Urothelium cell line (cell line): ENCODE measurements at places on chromosomes 12 and 14.
A peak's percentile ranks its signal among the peaks of the same experiment; 100 is the strongest.

DNA sequence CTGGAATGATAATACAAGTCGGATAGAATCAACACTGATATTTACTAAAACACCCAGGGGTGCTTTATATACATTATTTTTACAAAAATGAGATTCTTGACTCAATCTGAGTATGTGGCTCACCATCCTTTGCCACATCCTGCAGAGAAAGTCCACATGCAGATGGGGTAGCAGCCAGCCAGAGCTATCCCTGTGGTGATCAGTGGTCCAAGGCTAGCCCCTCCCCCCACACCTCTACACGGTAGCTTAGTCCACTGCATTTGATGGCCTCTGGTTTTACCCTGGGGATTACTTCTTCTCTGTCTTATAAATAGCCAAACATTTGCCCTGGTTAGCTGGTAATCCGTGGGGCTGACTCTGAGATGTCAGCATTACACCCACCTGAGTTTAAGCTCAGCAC is 28.1 kb upstream of the TTC7B start:
- no peak for DNase-seq

- DNase-seq, result no peak
These were observed 52.7 kb downstream of the SMOC1 start for GRCh38 chr14:69931960-69932359.

GRCh38 chr12:14984036-14984435 is 11.2 kb downstream of the PDE6H start:
- DNase-seq, result no peak

- no peak for DNase-seq
These were observed 80.2 kb downstream of the ITPK1 start for GRCh38 chr14:93035585-93035916.

DNA sequence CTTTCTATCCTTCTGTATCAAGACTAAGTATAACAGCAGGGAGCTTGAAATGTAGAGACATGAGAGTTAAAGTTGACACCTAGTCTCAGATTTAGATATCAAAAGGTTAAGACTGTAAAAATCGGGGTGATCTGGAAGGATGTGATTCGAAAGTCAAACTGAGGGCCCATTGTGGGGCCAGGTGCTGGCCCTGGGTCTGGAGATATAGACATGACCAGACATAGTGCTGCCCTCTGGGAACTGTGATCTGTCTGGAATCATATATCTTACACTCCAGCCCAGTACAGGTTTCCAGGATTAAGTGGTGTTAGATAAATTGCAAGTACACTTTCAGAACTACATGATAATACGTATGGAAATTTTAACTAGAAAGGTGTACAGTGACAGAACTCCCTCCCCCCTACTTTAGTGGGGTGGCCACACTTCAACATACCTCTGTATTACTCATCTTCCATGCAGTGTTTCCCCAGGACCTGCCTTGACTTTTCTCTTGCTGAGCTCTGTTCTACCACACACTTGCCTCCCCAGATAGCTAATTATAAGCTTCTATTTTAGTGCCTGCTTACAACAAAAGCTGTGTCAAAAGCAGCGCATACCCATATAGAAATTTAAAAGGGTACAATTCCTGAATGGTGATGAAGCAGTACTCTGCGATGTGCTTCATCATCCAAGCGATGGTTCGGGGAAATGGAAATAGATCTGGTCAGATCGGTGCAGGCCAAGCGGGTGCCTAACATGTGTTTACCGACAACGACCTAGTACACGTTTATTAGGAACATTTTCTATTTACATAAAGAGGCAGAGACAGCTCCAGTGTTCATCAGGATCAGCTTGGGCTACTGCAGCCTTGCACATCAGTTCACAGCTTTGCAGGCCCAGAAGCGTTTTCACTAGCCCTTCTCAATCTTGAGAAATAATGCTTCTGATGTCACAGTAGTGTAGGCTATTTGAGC is 68.7 kb downstream of the ARF6 start:
- no peak for DNase-seq

GRCh38 chr12:132327336-132328171 is 1.8 kb downstream of the GALNT9 start:
- DNase-seq, result peak; percentile 76

- no peak for DNase-seq
These were observed 24.2 kb downstream of the SMUG1 start for GRCh38 chr12:54164387-54165145.

- no peak for DNase-seq
These were observed 194.2 kb downstream of the ADGRD1 start for GRCh38 chr12:131147894-131148293.

- no peak for DNase-seq
These were observed 4.5 kb downstream of the DAO start for GRCh38 chr12:108884116-108885012.

GRCh38 chr14:105477660-105478397 is 3.2 kb downstream of the CRIP2 start:
- DNase-seq, result no peak

DNA sequence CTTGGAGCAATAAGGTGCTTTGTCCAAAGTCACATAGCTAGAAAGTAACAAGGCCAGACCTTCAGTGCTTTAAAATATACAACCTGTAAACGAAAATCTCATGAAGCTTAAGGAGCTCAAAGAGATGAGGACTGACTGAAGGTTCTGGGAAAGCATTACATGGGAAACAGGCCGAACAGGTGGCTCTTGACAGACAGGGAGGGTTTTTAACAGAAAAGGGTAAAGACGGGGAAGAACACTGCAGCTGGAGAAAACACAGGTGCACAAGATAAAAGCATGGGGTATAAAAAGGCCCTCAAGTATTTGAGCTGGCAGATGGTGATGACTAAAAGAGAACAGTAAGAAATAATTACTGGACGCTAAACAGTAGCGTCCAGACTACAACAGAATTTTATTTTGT is 257.2 kb downstream of the NELL2 start:
- DNase-seq, result no peak

DNA sequence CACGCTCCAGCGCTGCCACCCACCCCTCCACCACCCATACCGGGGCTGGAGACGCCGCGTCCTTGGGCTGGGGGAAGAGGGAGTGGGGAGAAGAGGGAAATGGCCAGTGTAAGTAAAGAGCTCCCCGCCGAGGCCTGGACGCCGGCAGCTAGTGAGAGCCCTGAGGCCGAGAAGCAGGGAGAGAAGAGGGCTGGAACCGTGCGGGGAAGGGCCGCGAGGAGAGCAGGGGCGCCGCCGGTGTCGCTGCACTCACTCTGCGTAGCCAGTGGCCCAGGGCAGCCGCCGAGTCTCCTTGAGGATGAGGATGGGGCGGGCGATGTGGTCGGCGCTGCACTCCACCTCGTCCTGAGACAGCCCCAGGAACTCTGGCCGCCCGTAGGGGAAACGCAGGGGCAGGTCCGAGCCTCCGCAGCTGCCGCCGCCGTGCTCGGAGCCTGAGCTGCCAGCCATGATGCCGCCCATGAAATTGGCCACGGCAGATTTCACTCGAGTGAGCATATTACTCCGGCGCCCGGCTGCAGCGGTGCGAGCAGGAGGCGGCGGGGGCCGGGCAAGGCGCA is 631 bp downstream of the PPM1H start:
- DNase-seq, result peak; percentile 67

DNA sequence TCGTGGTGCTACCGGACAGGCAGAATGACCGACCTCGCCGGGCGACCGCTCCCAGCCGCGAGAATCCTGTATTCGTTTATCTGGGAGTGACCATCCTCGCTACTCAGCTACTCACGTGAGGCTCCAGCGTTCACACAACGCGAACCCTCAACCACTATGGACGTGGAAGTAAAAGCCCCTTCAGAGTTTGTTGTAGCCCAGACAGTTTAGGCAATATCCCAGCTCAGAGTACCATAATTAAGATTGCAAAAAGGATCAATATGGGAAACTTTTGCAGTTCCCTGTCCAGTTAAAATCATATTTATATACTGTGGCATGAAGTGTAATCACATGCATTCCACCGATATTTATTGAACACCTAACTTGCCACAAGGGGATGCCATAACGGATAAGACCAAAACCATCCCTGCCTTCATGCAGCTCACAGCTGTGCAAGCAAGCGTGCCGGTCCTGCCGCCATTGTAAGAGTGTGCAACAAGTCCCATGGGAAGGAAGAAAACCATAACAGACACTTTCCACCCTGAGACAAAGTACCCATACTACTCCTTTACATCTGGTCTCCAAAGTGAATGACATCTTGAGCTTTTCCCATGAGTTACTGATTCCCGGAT is 938 bp upstream of the MAX start:
- peak; percentile 49 for DNase-seq

DNA sequence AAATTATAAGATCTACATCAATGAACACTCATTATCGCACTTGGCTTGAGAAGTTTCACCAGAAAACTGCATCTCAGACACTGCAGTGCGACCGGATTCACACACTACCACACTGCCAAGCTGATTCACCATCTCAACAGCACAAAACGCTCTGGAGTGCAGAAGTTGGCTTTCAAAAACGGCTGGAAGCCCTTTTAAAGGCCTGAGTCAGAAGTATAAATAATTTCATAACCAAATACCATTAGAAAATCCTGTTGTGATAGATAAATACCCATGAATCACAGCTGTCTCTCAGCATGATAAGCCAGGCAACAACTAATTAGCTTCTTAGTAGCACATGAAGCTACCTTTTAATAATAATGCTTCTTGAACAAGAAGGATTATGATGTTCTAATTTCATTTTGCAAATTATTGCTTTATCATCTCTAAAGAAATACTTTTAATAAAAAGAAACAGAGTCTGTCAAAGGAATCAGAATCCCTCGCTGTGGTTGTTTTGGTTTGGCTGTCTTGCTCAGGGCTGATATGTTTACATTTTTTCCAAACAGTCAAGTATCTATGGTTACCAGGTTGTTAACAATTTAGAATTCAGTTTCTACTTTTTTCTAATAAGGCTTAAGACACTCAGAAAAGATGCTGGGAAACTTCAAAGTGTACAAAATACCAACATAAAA is 51.2 kb downstream of the SLC2A13 start:
- DNase-seq, result no peak

GRCh38 chr12:272942-273341 is 10.3 kb upstream of the SLC6A13 start:
- DNase-seq, result no peak

GRCh38 chr12:11500861-11501230 is 105.5 kb upstream of the PRB2 start:
- no peak for DNase-seq
